ENCODE measurements at places on chromosomes 6 and 20.

DNA sequence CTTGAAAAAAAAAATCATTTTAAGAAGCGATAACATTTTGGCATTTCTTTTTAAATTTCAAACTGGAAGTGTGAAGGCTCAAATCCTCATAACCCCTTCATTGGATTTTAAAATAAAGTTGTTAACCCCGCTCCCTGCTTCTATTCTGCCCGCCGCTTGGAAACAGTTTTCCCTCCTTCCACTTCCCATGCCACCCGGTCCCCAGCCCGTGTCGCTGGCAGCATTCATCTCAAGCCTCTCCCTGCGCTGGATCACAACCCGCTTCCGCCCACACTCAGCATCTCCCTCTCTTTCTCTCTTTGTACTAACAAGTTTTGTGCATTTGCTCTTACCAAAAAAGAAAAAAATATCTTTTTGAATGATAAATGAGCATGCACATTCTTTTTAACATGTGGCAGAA is 15.4 kb upstream of the PDE10A start:
- DNase-seq = no peak

- DNase-seq = no peak
These were observed 5.4 kb downstream of the TLDC2 start for GRCh38 chr20:36881331-36881730.

DNA sequence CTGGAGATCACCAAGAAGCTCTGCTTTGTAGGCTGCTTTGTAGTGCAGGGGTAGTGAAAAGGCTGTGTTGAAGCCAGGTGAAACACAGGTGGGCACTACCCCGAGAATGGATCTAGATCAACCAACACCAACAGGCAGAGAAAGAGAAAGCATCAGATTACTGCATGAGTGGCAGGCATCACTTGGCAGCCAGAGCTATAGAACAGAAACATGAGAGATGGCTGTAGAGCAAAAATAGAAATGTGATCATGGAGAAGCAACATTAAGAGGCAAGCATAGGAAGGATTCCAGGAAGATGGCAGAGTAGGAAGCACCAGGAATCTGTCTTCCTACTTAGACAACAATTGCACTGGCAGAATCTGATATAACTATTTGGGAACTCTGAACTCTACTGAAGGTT is 311.1 kb upstream of the TCF21 start:
- DNase-seq = no peak

DNA sequence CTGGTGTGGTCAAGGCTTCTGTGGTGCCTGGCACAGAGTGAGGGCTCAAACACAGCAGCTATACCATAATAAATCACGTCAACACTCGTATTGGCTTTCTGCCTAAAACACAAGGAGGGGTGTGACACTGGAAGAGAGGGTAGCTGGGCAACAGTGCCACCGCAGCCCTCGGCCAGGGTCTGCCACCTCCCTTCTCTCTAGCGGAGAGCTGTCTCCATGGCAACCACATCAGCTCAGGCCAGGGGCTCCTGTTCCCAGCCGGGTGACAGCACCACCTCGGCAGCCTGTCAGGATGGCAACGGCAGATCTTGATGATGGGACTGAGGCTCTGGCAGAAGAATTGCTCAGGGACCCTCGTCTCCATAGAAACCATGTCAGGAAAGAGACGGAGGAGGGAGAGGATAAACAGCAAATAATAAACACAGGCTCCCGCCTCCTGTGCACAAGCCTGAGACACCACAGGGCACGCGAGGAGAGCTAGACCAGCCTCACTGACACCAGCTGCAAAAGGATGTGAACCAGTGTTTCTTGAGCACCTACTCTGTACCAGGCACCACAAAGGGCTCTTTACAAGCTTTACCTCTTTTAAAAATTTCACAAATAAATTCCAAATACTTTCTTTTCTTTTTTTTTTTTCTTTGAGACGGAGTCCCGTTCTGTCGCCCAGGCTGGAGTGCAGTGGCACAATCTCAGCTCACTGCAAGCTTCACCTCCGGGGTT is 50.4 kb upstream of the TLDC2 start:
- no peak for DNase-seq

DNA sequence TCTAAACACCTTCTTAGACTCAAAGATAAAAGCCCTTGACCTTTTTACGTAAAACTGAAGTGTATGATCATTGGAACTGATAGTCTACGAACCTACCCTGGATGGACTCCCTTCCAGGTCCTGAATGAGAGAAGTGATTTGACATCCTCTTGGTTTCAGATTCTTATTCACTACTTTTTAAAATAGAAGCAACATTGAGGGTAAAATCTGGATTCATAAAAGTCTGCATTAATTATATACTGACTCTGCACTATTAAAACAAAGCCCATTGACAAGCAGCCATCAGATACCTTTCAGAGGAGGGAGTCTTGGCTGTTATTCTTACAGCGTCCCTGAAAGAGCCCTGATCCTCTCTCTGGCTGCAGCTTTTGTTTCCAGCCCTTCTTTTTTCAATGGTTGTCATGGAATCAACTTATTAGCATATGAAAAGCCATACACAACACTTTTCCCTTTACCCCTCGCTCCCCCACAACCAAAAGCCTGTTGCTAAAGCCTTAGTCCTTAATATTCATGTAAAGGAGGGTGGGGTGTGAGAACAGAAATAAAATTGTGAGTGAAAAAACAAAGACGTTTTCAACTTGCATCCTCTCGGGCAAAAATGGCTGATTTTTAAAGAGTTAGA is 270.0 kb upstream of the MARCKS start:
- no peak for DNase-seq

DNA sequence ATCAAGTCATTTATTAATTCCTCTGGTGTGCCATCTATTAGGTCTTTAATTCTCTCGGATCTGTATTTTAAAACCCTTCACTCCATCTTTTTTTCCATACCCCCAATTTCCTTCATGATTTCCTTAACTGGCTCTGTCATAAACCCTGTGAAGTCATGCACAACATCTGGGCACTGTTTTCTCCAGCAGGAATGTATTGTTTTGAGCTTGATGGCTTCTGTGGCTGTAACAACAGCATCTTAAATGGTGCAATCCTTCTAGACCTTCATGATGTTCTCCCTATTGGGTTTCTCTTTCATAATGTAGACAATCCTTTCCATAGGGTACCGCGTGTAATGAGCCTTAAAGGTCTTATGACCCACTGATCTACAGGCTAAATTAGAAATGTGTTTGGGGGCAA is 29.0 kb downstream of the CDK19 start:
- no peak for DNase-seq

- DNase-seq = no peak
These were observed 99.8 kb downstream of the LY86 start for GRCh38 chr6:6688283-6688682.
